Left forelimb (tissue), 1 donor: ENCODE measurements at places on chromosomes 6 and 20.

GRCh38 chr20:37600486-37600885 lies 72.8 kb upstream of the BLCAP start:
- no peak for DNase-seq

GRCh38 chr6:7282097-7282906 lies 30.7 kb downstream of the SSR1 start:
- DNase-seq, result no peak

DNA sequence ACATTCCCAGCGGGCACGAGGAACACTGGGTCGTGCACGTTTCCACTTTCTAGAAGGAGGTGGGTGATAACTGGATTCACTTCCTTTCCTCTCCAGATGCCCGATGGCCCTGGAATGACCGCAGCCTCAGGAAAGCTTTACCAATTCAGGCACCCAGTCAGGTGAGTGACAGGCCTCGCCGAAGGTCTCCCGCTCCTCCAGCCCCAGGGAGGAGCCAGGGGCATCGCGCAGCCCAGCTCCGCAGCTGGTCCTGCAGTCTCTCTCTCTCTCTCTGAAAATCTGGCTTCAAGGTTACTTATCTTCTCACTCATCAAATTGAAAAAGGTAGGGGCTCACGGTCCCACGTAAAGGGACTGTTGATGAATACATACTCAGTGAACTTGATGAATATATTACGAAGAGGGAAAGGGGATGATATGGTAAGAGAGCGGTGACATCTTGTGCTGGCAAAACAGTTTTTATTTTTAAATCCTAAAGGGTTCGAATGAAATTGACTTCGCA lies 891 bp downstream of the RIPPLY2 start:
- DNase-seq, result no peak

- DNase-seq, result no peak
Measured at GRCh38 chr6:149221774-149222070, 95.8 kb upstream of the TAB2 start.
